H1 (cell line): ENCODE measurements at places on chromosomes 5 and 9. TPM values are rescaled to one million over a fixed set of nuclear protein-coding genes. Genes with fewer than 3 reads are reported as not detected.

Gene TSSK1B
- polyA plus RNA-seq, result 0.05 and 0.08 TPM in 2 replicates

Gene HTR1A
- 6.2 and 6.5 TPM in 2 replicates for polyA plus RNA-seq

Gene FREM1
- polyA plus RNA-seq, result 2.3 and 3.1 TPM in 2 replicates

Gene BARX1
- 0.79 and 1.3 TPM in 2 replicates for polyA plus RNA-seq

Gene KLF4
- polyA plus RNA-seq, result 0.77 and 1.9 TPM in 2 replicates

Gene DTWD2
- 4.3 and 5.4 TPM in 2 replicates for polyA plus RNA-seq

Gene FCN2
- not detected in 2 replicates for polyA plus RNA-seq

Gene GALT
- polyA plus RNA-seq, result 50.4 and 50.6 TPM in 2 replicates

Gene TSC1
- 36.2 and 37.2 TPM in 2 replicates for polyA plus RNA-seq

Gene SLC6A19
- polyA plus RNA-seq, result 0.02 and 0.03 TPM in 2 replicates

Gene PCDHB11
- 0.50 and 0.63 TPM in 2 replicates for polyA plus RNA-seq

Gene IFNA21
- not detected in 2 replicates for polyA plus RNA-seq

Gene LHX2
- polyA plus RNA-seq, result 0.72 and 0.86 TPM in 2 replicates

Gene ASTN2
- polyA plus RNA-seq, result 8.2 and 10.1 TPM in 2 replicates

Gene TEX48
- not detected in 2 replicates for polyA plus RNA-seq

Gene ZNF483
- 3.2 and 4.8 TPM in 2 replicates for polyA plus RNA-seq

Gene LURAP1L
- polyA plus RNA-seq, result 0.25 and 0.63 TPM in 2 replicates

Gene FLT4
- 6.5 and 8.5 TPM in 2 replicates for polyA plus RNA-seq

Gene NUDT12
- polyA plus RNA-seq, result 3.0 and 3.6 TPM in 2 replicates

Gene ANKRD18A
- 0.66 and 0.68 TPM in 2 replicates for polyA plus RNA-seq

Gene SLC23A1
- polyA plus RNA-seq, result 0.03 TPM in 1 of 2 replicates, not detected in the other

Gene ACER2
- polyA plus RNA-seq, result 6.4 and 7.4 TPM in 2 replicates

Gene RARS1
- 16.2 and 30.2 TPM in 2 replicates for polyA plus RNA-seq

Gene PLPPR1
- polyA plus RNA-seq, result 1.0 and 1.8 TPM in 2 replicates

Gene SPATA31C1
- 0.15 and 0.19 TPM in 2 replicates for polyA plus RNA-seq

Gene RFESD
- 1.0 and 1.7 TPM in 2 replicates for polyA plus RNA-seq

Gene PCDHA1
- polyA plus RNA-seq, result 0.23 and 0.52 TPM in 2 replicates

Gene KCNV2
- polyA plus RNA-seq, result not detected in 2 replicates

Gene SCGB3A2
- polyA plus RNA-seq, result 36.7 and 47.1 TPM in 2 replicates

Gene MARCHF11
- polyA plus RNA-seq, result 0.27 and 0.30 TPM in 2 replicates

Gene CCDC152
- 1.8 and 2.6 TPM in 2 replicates for polyA plus RNA-seq

Gene IL7R
- polyA plus RNA-seq, result not detected in 2 replicates

Gene PIK3R1
- polyA plus RNA-seq, result 1.8 and 2.3 TPM in 2 replicates

Gene SHISAL2B
- 12.4 and 14.2 TPM in 2 replicates for polyA plus RNA-seq

Gene CD14
- 0.15 and 0.24 TPM in 2 replicates for polyA plus RNA-seq

Gene ZDHHC11B
- 0.29 and 0.57 TPM in 2 replicates for polyA plus RNA-seq

Gene DPYSL3
- polyA plus RNA-seq, result 268 and 379 TPM in 2 replicates

Gene NUTM2G
- polyA plus RNA-seq, result 0.27 and 0.42 TPM in 2 replicates

Gene FAM200C
- polyA plus RNA-seq, result 1.6 and 2.6 TPM in 2 replicates

Gene LCN10
- 2.6 and 3.5 TPM in 2 replicates for polyA plus RNA-seq

Gene UGT3A2
- 20.6 and 28.8 TPM in 2 replicates for polyA plus RNA-seq

Gene FOXD4L3
- not detected in 2 replicates for polyA plus RNA-seq

Gene FUT7
- polyA plus RNA-seq, result not detected in 2 replicates

Gene ARID3C
- 0.08 and 0.25 TPM in 2 replicates for polyA plus RNA-seq
